RWPE2 (cell line): ENCODE measurements at places on chromosomes 1 and 21.

DNA sequence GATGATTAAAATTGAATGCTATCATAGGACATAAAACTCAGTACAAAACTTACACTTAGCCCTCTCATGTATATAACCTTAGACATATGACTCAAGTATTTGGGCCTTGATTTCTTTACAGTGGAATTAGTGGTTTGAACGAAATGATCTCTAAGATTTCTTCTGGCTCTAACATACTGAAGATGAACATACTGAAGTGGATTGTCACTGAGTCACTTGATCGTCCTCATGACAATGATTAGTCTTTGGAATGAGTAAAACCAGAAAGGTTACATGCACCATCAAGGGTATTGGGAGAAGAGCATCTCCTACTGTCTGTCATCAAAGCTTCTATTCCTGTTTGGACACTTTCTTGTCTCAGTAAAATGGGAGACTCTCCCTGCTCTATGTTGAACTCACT, 17.4 kb downstream of the FMN2 start:
- DNase-seq = no peak

- no peak for DNase-seq
These were observed 19.5 kb upstream of the SMYD2 start for GRCh38 chr1:214261206-214262123.

- no peak for DNase-seq
These were observed 95.0 kb downstream of the TLR5 start for GRCh38 chr1:223048026-223048425.

DNA sequence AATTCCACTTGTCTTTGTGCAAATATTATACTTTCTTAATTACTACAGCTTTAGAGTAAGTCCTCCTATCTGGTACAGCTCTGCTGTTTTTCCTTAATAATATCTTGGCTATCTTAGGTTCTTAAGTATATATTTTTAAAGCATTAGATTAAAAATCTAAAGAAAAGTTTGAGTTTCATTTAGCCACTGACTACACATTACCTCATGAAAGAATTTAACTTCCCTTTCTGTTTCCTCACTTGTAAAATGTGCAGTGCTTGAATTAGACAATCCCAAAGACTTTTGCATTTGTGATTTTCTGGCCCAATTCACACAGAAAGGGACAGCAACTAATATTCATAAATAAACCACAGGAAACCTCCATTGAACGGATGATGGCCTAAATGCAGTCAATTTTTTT, 126.4 kb upstream of the SAMSN1 start:
- no peak for DNase-seq

DNA sequence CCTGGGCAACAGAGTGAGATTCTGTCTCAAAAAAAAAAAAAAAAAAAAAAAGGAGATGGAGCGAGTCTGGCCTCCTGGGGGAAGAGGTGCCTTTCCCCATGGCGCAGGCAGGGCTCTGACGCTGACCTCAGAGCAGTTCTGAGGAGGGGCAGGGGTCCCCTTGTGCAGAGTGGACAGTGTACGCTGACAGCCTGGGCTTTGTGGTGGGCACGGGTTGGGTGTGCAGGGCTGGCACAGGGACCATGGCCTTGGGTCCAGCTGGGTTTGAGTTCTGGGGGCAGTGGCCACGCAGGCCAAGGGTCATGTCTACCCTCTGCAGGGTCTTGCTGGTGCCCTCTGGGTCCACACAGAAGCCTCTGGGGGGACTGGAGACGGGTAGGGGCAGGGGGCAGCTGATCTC, 260.1 kb upstream of the C1orf174 start:
- no peak for DNase-seq

DNA sequence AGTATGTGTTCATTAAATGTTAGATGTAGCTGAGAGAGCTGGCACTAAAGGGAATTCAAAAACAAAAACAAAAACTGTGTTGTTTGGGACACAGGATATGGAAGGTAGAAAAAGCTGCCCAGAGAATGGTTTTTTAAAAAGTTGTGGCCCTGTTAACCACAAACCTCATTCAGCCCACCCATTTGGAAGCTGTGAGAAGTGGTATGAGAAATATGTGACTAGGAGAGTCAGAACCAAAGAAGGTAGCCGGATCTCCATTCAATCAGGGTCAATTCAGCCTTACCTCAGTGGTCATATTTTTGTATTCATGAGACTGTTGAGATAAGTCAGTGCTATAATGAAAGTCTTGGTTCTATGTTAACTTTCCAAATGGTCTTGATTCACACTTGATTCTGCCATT, 29.8 kb upstream of the CACYBP start:
- no peak for DNase-seq
